ENCODE measurements at places on chromosomes 13 and 19.
A peak's percentile ranks its signal among the peaks of the same experiment; 100 is the strongest.

- DNase-seq, result peak; percentile 85
Measured at GRCh38 chr19:8592231-8593009, 15.2 kb upstream of the MYO1F start.

DNA sequence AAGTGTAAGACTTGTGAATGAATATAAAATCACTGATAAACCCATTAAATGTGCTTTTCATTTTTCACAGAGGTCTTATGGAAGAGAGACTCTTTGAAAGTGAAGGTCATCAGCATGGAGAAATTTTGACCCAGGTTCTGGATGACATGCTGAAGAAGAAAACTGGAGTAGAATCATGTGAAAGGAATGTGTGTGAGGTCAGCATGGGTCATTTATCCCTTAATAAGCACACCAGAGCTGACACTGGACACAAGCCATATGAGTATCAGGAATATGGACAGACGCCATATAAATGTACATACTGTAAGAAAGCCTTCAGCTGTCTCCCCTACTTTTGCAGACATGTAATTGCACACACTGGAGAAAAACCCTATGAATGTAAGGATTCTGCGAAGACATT is 29.0 kb downstream of the ZNF20 start:
- no peak for DNase-seq

DNA sequence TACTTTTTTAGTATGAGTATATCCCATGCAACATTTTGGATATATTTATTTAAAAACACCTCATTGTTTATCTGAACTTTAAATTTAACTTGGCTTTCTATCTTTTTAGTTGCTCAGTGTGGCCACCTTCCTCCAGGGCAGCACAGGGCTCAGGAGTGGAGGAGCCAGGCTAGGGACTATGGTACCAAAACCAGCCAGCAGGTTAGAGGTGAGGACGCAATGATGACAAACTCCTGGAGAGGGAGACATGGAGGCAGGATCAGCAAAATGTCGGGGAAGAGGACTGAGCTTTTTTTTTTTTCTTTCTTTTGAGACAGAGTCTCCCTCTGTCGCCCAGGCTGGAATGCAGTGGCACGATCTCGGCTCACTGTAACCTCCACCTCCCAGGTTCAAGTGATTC is 29.6 kb upstream of the CALM3 start:
- DNase-seq, result no peak

DNA sequence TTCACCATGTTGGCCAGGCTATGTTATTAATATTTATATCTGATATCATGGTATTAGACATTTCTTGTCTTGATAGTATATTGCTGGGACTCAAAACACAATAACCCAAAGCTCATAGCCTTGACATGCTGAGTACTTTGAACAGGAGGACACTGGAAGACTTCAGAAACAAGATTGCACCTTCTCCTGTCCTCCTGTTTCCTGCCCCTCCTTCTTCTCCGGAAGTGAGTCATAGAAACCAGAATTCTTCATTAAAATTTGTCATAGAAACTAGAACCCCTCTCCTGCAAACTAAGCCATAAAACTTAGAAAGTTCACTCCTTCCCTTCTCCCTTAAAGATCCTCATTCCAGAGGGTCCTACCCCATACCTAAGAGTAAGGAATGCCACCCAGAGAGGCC is 400.2 kb downstream of the SLITRK5 start:
- no peak for DNase-seq

DNA sequence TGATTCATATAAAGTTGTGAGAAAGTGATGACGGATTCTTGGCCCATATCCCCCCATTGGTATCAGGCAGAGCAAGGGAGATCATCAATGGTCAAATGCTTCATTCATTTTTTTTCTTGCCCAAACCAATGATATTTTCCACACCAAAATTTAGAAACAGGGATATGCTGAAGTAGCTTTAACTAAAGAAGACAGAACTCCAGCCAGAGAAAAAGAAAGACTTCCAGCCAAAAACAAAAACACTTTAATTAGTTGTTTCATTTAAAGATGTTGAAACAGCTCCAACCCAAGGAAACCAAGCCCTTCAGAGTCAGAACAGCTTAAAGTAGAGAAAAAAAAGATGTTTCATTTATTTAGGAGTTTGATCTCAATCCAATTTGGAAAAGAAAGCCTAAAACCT is 358.9 kb upstream of the NBEA start:
- DNase-seq, result no peak

GRCh38 chr13:43079392-43079931 is 56.1 kb downstream of the DNAJC15 start:
- no peak for DNase-seq
